ENCODE measurements at places on chromosomes 1 and 21. TPM values are rescaled to one million over a fixed set of nuclear protein-coding genes. Genes with fewer than 3 reads are reported as not detected.

- DNase-seq, result peak; percentile 39
These were observed 20.7 kb downstream of the NGF start for GRCh38 chr1:115317101-115318012.

GRCh38 chr1:241799416-241799815 is 48.6 kb upstream of the EXO1 start:
- no peak for DNase-seq

VANGL2 gene
- 1.7 TPM for total RNA-seq

SOAT1 gene
- total RNA-seq, result 59.2 TPM

- no peak for DNase-seq
These were observed 22.8 kb downstream of the DHX9 start for GRCh38 chr1:182861994-182862393.

- no peak for DNase-seq
These were observed 204.9 kb upstream of the USP24 start for GRCh38 chr1:55420026-55420425.

DNA sequence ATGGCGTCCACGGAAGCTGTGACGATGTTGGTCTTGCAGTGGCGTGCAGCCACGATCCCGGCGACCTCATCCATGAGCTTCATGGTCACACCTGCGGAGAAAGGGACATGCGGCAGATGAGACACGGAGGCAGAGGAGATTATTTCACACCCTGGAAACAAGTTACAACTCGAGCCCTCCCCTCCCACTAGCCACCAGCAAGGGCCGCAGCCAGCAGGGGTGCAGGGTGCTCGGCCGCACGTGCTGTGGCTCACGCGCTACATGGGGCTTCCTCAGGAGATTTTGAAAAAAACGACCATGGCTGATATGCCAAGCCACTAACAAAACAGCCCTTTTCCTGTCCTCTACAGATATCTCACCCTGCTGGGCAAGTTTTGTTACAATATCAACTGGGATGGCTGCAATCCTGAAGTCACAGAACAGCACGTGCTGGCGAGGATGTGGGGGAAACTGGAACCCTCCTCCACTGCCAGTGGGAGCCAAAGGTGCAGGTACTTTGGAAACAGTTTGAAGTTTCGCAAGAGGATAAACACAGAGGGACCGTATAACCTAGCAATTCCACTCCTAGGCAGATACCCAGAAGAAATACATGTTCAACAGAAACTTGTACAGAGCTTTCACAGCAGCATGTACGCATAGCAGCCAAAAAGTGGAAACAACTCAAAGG is 34.1 kb upstream of the GPR153 start:
- DNase-seq, result no peak

PODN gene
- 86.3 TPM for total RNA-seq

GRCh38 chr1:93346421-93346993 is 800 bp downstream of the DR1 start:
- DNase-seq, result no peak

HRNR gene
- total RNA-seq, result not detected

HAPLN2 gene
- 0.35 TPM for total RNA-seq

GRCh38 chr1:36909946-36910725 is 124.2 kb downstream of the GRIK3 start:
- no peak for DNase-seq

PTGS2 gene
- total RNA-seq, result 35.0 TPM

- DNase-seq, result no peak
These were observed 959.0 kb downstream of the PLA2G4A start for GRCh38 chr1:187787736-187788135.

DNA sequence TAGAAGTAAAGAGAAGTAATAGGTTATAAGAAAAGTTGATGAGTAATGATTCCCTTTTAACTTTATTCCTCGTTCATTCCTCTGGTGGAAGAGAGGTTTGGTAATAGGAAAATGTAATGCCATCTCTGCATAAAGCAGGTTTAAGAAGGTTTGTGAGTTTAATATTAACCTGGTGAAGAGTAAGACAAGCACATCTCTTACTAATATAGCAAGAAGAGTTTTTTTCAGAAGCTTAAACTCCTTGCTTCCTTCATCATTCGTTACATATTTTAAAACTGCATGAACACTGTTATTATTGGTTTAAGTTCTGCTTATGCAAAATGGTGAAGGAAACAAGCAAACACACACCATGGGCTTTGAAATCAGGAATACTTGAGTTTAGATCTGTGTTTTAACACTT is 9.2 kb upstream of the PLA2G4A start:
- no peak for DNase-seq

TRIM45 gene
- total RNA-seq, result 0.64 TPM

NIPAL3 gene
- total RNA-seq, result 9.6 TPM

- DNase-seq, result no peak
These were observed 33.9 kb upstream of the LGALS8 start for GRCh38 chr1:236489710-236490377.

DNA sequence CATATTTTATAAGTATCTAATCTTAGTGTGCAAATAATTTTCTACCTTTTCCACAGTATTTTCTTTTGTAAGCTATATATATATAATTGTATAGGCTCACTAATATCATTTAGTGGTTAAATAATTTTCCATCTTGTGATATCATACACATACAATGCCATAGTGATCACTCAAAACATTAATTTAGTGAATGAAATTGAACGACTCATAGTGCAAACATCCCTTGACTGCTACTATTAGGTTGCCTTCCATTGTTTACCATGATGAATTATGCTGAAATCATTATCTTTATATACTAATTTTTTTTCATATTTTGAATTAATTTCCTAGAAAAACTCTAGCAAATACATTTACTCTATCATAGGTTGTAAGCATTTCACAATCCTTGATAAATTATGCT is 127.1 kb downstream of the PCNX2 start:
- DNase-seq, result no peak

TRIM17 gene
- not detected for total RNA-seq

GRCh38 chr1:235639226-235640205 is 10.1 kb downstream of the GNG4 start:
- DNase-seq, result peak; percentile 53

GRCh38 chr1:16920951-16921350 is 780 bp upstream of the CROCC start:
- no peak for DNase-seq

- DNase-seq, result no peak
These were observed 9.2 kb upstream of the CHIA start for GRCh38 chr1:111281411-111281810.

DNA sequence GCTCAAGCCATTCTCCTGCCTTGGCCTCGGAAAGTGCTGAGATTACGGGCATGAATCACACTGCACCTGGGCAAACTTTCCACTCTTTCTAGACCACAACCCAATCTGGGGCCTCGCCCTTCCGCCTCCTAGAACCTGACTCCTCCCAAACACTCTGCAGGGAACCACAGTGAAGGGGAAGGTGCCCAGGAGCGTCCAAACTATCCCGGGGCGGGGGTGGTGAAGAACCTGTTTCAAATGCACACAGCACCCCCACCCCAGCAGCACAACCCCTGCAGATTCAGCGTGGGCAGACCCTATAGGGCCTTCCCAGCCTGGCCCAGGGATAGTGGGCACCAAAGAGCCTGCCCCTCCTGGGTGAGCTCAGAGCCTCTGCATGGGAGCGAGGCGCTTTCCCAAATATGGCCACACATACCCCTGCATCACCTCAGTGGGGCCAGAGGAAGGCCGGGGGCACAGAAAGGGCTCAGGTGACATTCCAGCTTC is 86.9 kb downstream of the STUM start:
- DNase-seq, result no peak

AKR7A3 gene
- 1.0 TPM for total RNA-seq

DNA sequence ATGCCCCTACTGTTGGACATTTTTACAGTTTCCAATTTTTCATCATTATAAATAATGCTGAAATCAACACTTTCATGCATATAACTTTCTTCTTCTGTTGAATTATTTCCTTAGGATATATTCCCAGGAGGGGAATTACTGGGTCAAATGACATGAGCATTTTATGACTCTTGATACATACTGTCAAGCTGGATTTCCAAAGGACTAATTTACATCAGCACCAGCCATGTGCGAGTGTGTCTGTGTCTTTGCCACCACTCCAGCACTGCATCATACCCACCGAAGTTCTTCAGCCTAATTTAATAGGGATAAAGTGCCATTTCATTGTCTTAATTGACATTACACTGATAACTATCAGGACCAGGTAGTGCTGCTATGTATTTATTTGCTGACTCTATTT is 146.7 kb downstream of the CSMD2 start:
- DNase-seq, result no peak

HENMT1 gene
- total RNA-seq, result 3.3 TPM

HSPA6 gene
- total RNA-seq, result 6.8 TPM

DNA sequence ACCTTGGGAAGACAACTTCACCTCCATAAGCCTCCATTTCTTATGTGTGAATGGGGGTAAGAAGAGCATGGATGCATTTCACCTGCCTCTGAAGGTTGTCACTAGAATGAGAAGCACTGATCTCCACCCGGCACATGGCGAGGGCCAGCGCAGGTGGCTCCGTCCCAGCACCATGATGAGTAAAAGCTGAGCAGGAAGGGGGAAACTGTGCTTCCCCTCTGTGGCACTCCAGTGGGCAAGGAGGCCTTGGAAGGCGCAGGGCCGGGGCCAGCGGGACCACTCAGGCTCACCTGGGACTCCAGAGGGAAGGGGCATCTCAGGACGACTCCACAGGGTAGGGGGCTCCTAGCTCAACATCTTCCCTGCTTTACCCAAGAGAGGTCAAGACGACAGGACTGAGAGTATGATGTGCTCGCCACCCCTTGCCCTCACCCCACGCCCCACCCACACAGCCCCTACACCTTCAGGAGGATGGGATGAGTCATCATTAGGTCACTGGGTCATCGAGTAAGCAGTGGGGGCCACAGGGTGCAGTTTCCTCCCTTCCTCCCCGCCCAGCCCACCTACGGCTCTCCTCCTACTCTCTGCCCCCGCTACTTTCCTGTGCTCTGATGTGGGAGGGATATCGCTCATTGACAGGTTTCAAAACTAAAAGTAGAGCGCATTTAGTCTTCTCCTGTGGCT is 112.1 kb downstream of the HIVEP3 start:
- DNase-seq, result no peak

DNA sequence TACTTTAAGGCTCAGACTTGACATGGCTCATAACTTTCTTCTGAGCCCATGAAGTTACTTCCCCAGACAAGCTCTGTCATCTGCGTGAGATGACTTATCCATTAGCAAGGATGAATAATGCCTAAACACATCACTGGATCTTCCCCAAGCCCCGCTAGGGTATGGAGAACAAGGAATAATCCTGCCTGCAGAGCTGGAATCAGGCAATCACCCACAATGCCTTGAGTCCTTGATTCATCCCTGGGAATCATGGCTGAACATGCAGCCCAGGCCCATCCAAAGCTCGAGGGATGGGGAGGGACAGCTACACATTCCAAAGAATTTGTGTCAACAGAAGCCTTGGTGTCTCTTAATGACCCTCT is 131.7 kb downstream of the PSMG1 start:
- DNase-seq, result peak; percentile 65

DNA sequence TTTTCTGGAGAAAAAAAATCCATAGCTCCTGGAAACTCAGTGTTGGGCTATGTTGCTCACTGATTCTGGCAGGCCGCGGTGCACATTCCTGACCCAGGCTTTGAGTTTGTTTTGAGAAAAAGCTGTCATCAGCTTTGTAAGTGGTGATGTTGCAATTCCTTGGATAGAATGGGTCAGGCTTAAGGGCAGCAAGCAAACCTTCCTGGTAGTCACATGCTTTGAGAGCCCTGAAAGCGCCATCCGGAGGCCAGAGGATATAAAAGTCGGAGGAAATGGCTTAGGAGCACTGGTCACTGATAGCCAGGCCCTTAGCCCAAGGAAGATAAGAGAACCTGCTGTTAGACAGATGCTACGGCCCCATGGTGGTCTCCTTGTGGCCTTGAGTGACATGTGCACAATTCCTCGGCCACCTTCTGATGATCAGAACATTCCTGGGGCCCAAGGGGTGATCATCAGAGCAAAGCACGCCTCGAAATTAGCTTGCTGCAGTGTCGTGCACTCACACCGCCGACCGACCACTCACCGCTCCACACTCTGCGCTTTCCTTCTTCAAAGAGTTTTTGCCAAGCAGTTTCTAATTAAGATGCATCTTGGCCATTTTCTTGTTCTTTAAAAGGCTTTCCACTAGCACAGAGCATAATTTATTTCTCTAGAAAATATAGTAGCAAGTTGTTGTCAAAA is 78.6 kb downstream of the MAN1C1 start:
- DNase-seq, result peak; percentile 90

DNA sequence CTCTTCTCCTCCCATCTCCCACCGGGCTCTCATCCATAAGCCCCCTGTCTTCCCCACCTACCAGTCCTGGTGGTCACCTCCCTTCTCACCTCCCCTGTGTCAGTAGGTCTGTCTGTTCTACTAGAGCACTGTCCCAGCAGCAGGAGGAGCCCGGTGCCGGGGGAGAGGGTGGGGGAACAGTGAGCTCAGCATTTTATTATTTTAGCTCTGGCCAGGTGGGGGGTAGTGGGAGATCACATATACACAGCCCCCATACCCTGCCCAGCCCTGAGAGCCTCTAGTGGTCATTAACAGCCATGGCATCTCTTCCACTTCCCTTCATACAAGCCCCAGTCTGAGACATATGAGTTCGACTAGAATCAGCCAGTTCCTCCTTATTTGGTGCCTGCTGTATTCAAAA is at the start of gene TMOD4:
TMOD4 (minus strand) TSS at position 119 of the 400 bp plus-strand sequence. CDS start 1,106 bp downstream, outside the sequence.
- peak; percentile 35 for DNase-seq

DNA sequence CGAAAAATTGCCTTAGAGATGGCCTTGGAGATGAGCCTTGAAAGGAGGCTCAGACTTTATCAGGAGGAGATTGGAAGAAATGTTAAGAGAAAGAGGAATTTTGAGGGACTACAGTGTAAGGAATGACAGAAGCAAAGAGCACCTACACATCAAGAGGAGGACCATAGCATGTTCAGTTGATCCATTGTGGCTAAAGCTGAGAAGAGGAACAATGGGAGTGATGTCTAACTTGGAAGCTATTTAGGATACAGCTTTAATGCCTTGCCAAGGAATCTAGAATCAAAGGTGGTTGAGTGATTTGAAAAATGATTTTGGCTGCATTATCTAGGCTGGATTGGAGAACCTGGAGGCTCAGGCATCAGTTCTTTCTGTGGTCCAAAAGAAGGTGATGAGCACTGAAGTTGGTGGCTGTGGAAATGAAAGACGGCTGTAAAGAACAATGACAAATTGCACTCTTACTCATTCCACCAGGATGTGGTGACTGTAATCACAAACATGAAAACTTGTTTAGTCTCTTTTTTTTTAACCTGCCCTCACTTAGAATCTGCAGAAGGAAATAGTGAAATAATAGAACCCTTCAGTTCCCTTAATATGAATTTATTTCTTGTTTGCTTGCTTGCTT is 11.3 kb downstream of the FAM20B start:
- no peak for DNase-seq

GRCh38 chr21:34166468-34166867 is 93.1 kb downstream of the MRPS6 start:
- DNase-seq, result no peak

DNA sequence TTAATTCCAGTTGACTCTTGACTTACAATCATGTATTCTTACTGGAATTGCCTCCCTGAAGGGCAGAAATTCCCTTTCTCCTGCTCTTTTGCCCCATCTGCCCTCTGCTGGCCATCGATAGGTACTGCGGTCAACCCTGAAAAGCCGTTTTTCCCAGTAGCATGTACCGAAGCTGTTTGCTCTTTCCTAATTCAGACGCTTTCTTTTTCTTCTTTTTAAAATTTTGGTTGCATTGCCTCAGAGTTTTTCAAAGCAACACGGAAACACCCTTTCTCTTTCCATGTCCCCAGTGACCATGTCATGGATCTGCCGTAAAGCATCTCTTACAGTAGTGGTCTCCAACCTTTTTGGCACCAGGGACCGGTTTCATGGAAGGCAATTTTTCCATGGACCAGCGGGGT is 164.2 kb upstream of the C1orf21 start:
- DNase-seq, result no peak

GRCh38 chr1:230113593-230114236 is 46.7 kb downstream of the GALNT2 start:
- no peak for DNase-seq
